ENCODE measurements at places on chromosomes 3 and 15.

DNA sequence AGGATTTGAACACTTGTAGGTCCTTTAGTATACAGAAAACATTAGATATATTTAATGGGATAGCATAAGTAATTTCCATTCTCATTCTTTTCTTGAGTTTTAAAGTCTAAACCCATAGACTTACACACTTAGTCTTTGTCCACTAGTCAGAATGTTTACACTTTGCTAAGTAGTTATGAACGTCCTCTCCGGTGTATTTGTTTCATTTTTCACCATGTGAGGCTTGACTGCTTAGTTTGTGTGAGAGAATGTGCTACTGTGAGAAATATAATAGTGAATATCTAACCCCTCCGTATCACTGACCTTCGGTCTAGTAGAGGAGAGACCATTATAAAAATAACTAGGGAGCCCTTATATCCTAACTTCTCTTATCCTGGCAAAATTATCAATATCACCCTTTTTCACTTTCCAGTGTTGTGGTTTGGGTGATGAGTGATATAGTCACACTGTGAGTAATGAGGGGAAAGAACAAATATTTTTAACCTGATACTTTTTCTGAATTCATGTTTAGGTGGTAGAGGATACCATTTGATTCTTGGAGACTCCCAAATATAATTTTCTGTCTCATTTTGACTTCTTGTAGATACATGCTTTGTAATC is 122.4 kb downstream of the UBE2E2 start:
- no peak for DNase-seq

DNA sequence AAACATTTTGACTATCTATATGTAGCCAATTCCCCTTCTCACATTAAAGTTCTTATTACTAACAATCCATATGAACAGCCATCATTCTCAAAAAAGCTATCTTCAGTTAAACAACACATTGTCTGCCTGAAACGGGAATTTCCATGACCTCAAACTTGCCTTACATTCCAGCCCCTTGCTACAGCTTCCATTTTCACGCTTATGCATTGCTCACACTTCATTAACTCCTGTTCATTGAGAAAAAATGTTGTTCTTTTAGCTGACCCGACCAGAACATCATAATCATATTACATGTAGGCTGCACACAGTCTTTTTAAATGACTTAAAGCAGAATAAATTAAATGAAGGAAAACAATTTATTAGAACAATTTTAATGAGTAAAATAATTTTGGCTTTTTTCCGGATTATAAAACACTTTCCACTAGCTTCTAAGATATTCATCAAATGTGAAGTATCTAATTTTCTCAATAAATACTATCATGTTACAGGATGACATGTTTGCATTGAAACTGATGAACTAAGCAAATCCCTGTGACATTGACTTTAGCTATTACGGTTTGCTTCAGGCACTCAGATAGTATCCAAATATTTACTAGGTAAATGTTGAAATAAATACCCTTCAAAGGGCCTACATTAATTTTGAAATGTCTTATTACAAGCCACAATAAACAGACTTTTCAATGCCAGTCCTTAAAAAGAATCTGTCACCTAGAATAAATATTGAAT is 49.9 kb downstream of the P3H2 start:
- no peak for DNase-seq

DNA sequence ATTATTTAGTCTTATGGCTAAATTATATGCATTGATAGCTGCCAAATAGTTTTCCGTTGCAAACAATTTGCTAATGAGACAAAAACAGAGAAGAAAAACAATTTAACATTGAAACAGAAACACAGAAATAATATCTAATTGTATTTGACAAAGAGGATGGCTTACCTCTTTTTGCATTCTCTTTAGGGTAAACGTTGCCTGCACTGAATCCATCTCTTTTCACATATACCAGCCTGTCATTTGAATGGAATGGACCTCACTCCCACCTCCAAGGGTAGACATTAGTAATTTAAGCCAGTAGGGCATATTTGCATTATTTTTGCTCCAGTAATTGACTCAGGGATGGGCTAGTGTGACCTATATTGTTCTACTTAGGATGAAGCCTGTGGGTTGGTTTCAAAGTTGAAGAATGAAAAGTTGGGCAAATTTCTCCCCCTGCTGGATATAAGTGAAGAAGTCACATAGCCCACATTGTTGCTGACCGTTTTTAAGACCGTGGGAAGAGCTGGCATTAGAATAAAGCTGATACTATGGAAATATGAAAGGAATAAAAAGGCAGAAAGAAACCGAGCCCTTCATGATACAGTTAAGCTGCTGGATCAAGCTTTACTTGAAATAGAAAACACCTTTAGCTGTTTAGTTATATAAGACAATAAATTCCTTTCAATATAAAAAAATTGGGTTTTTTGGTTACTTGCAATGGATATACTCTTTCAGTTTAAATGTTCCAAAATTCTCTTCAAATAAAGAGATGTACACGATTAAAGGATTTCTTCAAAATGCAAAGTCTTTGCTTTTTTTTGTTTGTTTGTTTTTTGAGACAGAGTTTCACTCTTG is 26.9 kb downstream of the PIERCE2 start:
- DNase-seq: no peak

GRCh38 chr3:69391554-69391953 is 5.7 kb upstream of the FRMD4B start:
- DNase-seq: no peak

DNA sequence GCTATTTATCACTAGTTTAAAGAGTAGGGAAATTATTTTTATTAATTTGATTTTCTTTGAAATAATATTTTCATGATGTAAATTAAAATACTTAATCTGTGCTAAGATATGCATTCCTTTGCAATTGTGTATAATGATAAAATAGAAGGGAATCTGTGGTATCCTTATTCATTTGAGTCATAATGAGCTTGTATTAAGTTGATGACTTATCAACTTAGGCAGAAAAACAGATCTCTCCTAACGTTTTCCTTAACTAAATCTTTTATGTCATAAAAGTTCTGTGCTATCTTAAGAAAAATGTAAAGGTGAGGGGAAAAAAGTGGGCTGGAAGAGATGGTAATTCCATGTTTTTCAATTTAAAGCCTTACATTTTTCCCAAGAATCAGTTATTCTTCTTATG is 1.9 kb downstream of the FGF7 start:
- no peak for DNase-seq

GRCh38 chr3:32411442-32411841 is 19.8 kb downstream of the CMTM7 start:
- no peak for DNase-seq

GRCh38 chr3:155064920-155065319 is 15.2 kb upstream of the MME start:
- DNase-seq: no peak

GRCh38 chr3:193702967-193703366 is 110.0 kb downstream of the OPA1 start:
- no peak for DNase-seq

GRCh38 chr15:39494462-39494861 is 86.4 kb upstream of the THBS1 start:
- no peak for DNase-seq

GRCh38 chr15:100318880-100319279 is 22.9 kb downstream of the ADAMTS17 start:
- no peak for DNase-seq

- no peak for DNase-seq
These were observed 111.7 kb upstream of the KLF13 start for GRCh38 chr15:31214864-31215489.

DNA sequence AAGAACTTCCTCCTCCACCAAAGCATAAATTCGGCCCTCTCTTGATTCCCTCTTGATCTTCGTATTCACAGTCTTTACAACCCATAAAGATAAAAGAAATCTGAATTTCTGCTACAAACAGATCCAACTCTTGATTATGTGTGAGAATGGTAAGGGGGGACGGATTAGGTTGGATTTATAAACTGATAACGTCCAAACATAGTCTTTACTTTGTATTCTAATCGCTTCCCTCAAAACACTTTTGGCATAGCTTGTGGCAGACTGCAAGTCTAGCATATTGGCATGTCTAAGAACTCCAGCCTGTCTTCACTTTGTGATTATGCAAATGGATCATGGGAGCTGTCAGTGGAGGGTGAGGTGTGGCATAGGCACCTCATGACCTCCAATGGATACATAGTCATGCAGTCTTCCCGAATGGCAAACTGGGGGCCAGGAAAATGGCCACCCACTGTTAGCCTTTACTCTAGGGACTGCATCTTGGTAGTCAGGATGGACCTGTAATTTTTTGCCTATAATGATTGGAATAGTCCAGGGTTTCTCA is 24.3 kb upstream of the GPR171 start:
- DNase-seq: no peak

DNA sequence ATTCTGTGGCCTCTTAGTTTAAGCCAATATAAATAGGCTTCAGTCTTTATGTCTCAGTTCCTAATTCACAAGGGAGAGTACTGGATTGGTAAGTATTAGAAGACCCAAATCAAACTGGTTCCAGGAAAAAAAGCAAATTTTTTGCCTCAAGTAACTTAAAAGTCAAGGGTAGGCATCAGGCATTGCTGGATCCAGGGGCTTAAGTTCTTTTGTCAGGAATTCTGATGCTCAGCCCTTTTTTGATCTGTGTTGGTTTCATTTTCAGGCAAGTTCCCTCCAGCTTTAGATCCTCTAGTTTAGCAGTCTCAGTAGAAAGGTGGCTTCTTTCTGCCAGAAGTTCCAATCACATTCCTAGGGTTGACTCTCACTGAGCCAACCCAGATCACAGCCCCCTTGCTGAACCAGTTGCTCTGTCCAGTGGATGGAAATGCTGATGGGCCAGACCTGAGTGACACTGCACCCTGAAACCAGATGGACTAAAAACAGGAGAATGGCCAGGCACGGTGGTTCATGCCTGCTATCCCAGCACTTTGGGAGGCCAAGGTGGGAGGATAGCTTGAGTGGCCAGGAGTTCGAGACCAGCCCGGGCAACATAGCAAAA is 253.5 kb downstream of the SHQ1 start:
- DNase-seq: no peak

DNA sequence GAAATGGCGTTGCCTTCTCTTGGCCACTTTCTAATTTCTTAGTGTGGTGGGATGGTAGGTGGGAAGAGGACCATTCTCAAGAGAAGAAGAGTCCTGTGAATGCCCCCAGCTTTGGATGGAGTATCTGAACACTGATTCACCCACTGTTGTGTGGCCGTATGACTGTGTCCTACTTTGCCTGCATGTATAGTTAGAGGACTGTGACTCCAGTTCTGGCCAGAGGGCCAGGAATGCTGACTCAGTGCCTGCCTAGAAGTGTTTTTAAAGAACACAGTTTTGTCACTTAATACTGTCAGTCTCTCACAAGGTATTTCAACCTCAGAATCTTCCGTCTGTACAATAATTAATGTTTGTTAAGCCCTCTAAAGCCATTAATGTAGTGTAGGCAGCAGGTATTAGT is 2.1 kb downstream of the SEC61A1 start:
- no peak for DNase-seq

DNA sequence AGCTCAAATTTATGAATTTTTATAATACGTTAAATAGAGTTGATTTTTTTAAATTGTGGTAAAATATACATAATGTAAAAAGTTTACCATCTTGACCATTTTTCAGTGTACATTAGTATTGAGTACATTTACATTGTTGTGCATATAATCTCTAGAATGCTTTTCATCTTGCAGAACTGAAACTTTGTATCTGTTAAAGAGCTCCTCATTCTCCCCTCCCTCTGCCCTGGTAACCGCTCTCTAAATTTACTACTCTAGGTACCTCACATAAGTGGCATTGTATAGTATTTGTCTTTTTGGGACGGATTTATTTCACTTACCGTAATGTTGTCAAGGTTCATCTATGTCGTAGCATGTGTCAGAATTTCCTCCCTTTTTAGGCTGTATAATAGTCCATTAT is 13.6 kb downstream of the TBC1D23 start:
- DNase-seq: no peak

- DNase-seq: no peak
These were observed 155.6 kb downstream of the LRRC28 start for GRCh38 chr15:99406716-99407487.

DNA sequence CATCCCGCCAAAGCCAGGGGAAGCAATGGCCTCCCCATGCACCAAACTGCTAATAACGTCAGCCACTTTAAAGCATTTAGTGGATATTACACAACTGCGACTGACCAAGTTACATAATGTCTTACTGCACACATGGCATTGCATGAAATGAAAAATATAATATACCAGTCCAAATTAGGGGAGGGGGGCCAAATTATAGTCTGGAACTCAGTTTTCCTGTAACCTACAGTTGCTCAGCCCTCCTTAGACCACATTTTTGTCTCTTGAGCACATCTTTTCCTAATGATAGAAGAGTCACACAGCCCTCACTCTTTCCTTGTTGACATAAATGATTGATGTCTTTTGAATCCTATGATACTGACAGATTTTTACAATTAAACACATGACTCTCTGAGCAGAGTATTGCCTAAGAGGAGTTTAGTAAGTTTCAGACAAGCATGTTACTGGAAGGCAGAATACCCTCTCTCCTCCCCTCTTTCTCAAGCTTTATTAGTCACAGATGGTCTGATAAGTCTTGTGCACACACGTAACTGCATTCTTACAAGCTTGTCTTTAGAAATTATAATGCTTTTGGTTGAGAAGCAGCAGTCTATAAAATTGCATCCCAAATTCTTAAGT is 1.1 kb upstream of the PLD1 start:
- no peak for DNase-seq

DNA sequence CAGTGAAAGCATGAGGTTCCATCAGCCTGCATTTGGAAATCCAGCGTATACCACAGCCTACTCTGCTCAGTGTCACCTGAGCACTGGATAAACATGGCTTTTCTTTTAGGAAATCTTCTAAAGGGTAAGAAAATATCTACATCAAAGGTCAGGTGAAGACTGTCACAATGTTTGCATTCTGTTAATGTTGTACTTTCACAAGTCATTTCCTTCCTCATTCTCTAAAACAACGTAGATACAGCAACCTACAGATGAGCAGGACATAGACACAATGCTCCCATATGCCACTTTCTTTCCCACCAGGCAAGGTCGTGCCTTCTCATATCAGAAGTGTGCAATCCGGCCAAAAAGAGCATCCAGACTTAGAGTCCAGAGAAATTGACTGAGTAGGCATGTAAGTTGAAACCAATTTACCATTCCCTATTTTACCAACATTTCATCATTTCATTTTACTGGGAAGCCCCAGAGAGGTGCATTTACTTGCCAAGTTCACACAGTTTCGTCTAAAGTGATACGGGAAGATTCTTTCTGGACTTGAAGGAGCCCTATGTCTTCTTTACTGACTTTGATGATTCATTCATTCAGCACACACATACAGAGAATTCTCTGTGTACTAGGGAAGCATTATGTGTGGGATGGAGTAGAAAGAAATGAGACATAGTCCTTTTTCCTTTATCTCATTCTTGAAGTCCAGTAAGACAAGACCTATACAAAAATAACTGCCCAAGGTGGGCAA is 30.6 kb upstream of the LPP start:
- DNase-seq: no peak

GRCh38 chr3:99172736-99173657 is 271.5 kb upstream of the DCBLD2 start:
- DNase-seq: no peak

DNA sequence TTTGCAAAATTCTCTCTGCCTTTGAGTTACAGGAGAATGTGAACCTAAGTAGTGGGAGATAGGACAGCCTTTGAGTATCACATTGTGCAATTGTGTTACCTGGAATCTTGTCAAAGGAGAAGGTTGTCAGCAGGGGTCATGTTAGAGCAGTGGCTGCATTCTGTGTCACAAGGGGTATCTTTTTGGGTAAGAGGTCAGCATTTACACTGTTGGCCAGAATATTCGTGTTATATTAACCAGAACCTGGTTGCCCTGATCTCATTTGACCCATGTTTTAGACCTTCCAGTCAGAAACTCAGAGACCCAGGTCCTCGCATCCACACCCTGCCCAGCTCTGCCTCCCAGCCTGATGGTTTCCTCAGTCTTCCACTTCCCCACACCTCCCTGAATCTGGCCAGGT is 27.3 kb downstream of the HDC start:
- no peak for DNase-seq

Data from stimulated activated CD4-positive, alpha-beta T cell treated with anti-CD3 and anti-CD28 coated beads, Interleukin-1b, Interleukin-23, amount 100 ng/mL, for 24 hours (primary cell).